RPMI7951 (cell line): ENCODE measurements at places on chromosomes 5 and 9. TPM values are rescaled to one million over a fixed set of nuclear protein-coding genes. Genes with fewer than 3 reads are reported as not detected.

The PGM5 gene
- 0.36 and 2.9 TPM in 2 replicates for total RNA-seq

The SPATA31C1 gene
- not detected in 2 replicates for total RNA-seq

The SYK gene
- not detected in 2 replicates for total RNA-seq

DNA sequence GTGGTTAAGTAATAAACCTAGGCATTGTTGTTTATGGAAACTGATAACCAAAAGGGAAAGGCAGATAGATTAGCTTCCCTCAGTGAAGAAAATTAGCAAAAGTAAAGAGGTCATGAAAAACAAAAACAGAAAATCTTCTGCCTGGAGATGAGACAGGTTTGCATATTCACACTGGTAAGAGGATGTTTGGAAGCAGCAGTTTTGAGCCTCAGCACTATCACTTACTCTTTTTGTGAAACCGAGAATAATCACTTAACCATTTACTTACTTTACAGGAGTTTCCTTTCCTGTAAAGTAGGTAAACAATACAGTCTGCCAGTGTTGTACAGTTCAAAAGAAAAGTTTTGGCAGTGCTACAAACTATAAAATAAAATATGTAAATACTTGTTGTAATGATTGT, 35.5 kb upstream of the EMB start:
- no peak for DNase-seq

DNA sequence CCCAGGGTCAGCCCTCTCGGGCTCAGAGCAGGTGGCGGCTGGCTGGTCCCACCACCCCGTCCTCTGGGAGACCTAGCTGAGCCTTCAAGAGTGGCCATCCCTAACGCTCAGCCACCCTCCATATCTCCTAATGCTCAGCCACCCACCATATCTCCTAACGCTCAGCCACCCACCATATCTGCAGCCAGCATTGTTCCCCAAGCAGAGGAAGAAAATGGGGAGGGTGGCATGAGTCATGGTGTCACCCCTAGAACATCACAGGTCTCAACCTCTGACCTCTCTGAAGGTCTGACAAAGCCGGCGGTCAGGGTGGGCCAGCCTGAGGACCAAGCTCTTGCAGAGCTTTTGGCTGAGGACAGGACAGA, 14.7 kb downstream of the LHX3 start:
- no peak for DNase-seq

DNA sequence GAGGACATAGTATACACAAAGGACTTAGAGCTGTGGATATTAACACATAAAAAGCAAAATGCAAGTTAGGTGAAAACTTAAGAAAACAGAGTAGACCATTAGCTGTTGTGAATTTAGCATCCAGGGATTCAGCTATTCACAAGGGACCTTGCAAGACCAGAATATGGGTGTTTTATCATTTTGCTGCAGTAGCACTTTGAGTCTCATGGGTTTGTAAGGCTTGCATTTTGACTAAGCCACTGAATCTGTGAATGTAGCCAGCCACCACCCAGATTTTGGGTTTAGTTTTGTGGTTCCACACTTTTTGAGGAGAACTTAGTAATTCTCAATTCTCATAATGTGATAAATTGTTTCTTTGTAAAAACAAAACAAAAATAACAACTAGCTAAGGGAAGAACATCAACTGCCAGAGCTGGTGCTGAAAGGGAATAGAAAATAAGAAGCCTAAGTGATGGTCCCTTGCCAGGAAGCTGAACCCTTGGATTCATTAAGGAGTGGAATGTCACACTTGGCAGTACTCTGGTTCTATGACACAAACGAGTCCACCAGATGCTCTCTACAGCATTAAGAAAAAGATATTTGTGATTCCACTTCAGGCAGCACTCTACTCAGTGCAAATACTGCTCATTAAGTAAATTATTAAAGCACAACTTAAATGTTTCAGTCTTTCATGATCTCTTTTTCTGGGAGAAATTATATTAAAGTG, 557.4 kb upstream of the ZNF462 start:
- peak; percentile 8 for DNase-seq

- no peak for DNase-seq
Observed at GRCh38 chr5:158857371-158857770, 242.3 kb downstream of the EBF1 start.
